ENCODE measurements at places on chromosomes 12 and 14.

GRCh38 chr12:71718611-71719010 lies 32.7 kb downstream of the TMEM19 start:
- no peak for DNase-seq

DNA sequence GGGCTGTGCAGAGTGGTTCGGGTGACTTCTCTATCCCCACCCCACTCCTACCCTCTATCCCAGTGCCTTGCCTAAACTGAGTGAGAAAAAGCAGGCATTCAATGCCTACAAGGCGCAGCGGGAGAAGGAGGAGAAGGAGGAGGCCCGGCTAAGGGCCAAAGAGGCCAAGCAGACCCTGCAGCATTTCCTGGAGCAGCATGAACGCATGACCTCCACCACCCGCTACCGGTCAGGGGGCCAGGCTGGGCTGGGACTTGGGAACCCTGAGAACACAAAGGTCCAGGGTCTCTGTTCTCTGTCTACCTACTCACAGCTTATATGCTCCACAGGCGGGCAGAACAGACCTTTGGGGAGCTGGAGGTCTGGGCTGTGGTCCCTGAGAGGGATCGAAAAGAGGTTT lies 11.7 kb downstream of the PRPF40B start:
- no peak for DNase-seq

GRCh38 chr12:112615196-112615595 lies 176.4 kb upstream of the RPH3A start:
- no peak for DNase-seq

- DNase-seq, result no peak
Measured at GRCh38 chr12:111858186-111858585, 16.2 kb downstream of the MAPKAPK5 start.

DNA sequence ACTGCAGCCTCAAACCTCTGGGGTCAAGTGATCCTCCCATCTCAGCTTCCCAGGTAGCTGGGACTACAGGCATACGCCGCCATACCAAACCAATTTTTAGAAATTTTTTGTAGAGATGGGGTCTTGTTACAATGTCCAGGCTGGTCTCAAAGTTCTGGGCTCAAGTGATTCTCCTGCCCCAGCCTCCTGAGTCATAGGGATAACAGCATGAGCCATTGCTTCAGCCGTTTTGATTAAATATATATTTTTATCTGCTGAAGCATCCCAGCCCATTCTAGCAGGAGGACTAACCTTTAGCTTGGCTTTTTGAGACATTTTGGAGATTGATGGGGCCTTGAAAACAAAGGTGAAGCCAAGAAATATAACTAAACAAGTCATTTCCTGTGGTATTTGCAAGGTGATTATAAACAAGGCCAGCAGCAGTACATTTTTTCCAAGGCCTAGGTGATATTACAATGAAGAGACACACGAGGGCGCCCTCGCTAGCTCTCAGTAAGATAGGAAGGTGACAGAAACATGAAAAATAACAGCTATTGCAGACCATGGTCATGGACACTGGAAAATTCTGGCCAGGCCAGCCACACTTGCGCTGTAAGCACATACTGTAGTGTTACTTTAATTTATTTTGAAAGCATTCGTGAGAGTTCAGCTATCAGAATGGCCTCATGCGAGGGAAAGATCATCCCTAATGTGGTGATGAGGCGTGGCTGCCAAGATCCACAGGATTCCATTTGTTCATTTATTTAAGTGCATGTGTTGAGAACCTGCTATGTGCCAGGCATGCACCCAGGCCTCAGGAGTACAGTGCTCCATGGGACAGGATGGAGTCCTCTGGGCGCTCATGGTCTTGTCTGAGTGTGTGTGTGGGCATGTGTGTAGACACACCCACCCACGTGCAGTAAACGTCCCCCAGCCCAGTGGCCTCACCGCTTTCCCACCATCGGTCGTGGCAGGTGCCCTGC lies 63.5 kb downstream of the DGLUCY start:
- peak; percentile 77 for DNase-seq

DNA sequence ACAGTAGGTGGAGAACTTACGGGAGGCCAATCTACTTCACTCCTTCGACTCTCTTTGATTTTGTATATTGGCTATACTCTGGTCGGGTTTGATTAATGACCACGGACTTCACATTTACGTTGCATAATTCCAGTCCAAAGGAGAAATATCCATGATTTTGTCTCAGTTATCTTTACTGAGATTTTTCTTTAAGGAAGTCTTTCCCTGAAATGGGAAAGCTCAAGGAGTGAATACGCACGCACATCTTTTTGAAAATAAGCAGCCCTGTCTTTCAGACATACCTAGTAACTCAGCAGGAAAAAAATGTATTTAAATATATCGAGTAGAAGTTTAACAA lies 5.7 kb upstream of the ALX1 start:
- DNase-seq, result no peak

DNA sequence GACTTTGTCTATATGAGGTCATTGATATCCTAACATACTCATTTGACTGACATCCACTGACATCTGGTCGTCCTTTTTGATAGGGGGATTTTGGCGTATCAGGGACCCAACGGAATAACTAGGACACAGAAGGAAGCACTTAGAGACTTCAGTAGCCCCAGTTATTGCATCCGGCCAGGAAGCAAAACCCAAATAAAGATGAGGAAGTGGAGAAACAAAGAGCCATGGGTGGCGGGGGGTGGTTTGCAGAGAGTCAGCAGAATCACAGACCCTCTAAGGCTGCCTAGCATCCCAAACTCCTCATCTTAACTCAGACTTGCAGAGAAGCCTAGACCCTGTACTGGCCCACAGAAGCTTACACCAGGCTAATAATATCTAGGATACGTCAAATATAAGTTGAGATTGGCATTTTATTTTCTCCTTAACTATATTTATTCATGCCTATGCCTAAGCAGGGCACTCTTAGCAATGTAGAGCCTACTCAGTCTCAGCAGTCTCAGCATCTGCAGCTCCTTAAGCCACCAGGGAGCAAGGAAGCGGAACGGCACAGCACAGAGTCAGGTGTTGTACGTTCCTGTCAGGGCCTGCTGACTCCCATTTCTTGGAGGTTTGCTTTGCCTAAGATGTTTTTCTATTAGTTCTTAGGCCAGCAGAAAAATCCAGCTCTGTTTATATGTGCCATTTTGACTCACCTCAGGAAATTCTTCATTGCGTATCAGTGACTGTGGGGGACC lies 45.1 kb downstream of the KCNA1 start:
- no peak for DNase-seq

- no peak for DNase-seq
Measured at GRCh38 chr12:67811437-67812361, 163.2 kb downstream of the DYRK2 start.

DNA sequence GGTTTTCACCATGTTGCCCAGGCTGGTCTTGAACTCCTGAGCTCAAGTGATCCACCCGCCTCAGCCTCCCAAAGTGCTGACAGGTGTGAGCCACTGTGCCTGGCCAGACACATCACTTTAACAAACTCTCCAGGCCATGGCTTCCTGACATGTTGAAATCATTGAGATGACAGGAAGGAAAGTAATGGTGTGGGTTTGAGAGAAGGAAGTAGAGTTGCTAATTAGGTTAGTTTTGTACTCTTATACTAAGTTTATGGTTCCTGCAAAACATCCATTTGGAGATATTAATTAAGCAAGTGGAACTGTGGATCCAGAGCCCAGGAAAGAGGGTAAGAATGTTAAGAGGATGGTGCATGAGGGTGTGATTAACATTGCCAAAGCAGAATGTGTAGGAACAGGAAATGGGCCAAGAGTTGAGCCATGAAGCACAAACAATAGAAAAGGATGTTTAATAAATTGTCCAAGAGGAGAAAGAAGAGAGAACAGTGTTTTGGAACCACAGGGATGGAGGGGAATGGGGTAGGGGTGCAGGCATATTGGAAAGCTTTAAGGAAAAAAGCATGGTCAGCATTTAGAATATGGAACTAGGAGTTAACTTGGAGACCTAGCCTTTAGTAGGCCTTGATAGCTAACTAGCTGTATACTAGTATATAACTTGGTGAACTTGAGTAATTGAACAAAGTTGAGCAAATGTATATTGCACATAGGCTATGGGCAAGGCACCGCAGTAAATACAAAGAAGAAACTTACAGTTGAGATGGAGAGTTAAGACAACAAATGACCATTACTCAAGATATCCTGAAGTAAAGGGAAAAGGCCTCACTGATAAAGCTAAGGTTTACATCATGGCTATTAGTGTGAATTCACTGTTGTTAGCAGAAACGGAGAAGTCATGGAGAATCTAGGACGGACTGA lies 91.3 kb upstream of the DNM1L start:
- DNase-seq, result no peak

GRCh38 chr12:8584004-8584403 lies 28.7 kb downstream of the AICDA start:
- no peak for DNase-seq

- no peak for DNase-seq
Measured at GRCh38 chr12:1356285-1356684, 238.1 kb downstream of the FBXL14 start.

GRCh38 chr12:116808113-116809105 lies 70.3 kb downstream of the RNFT2 start:
- DNase-seq, result no peak

DNA sequence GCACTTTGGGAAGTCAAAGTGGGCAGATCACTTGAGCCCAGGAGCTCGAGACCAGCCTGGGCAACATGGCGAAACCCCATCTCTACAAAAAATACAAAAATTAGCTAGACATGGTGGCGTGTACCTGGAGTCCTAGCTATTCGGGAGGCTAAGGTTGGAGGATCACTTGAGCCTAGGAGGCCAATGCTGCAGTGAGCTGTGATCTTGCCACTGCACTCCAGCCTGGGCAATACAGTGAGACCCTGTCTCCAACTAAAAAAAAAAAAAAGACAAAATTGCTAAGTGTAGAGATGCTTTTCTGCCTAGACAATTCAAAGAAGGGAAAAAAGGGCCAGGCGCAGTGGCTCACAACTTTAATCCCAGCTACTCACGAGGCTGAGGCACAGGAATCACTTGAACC lies 3.4 kb upstream of the LRP6 start:
- DNase-seq, result no peak
